IMR-90 (cell line): ENCODE measurements at places on chromosomes 1 and 21. TPM values are rescaled to one million over a fixed set of nuclear protein-coding genes. Genes with fewer than 3 reads are reported as not detected.
A peak's percentile ranks its signal among the peaks of the same experiment; 100 is the strongest.

GRCh38 chr1:214397497-214397896 lies 116.5 kb downstream of the SMYD2 start:
- no peaks in the 10 kb centered on the region for H3K27me3 ChIP-seq
- no peak overlapping the region for H3K27ac ChIP-seq
- no peak overlapping the region for H3K4me3 ChIP-seq
- H3K4me1 ChIP-seq = peaks cover 20% of the 10 kb centered on the region
- H3K36me3 ChIP-seq = peaks cover 41% of the 10 kb centered on the region
- DNase-seq = no peak

GRCh38 chr1:236677641-236678235 lies 8.6 kb upstream of the ACTN2 start:
- H3K36me3 ChIP-seq = no peaks in the 10 kb centered on the region
- no peaks in the 10 kb centered on the region for H3K27me3 ChIP-seq
- H3K4me1 ChIP-seq = no peaks in the 10 kb centered on the region
- no peak for DNase-seq

GRCh38 chr1:185720633-185721272 lies 13.4 kb upstream of the HMCN1 start:
- peaks cover 4% of the 10 kb centered on the region for H3K4me1 ChIP-seq
- H3K27ac ChIP-seq = no peak overlapping the region
- no peak overlapping the region for H3K4me3 ChIP-seq
- no peaks in the 10 kb centered on the region for H3K36me3 ChIP-seq
- DNase-seq = peak; percentile 64

The APOBEC4 gene
- total RNA-seq = not detected in 2 replicates

The UCHL5 gene
- 12.9 and 25.8 TPM in 2 replicates for total RNA-seq
